Right kidney (tissue), 9 donors: ENCODE measurements at places on chromosomes 11 and 22.

- DNase-seq: no peak
These were observed 101.6 kb downstream of the NTM start for GRCh38 chr11:131471976-131472375.

DNA sequence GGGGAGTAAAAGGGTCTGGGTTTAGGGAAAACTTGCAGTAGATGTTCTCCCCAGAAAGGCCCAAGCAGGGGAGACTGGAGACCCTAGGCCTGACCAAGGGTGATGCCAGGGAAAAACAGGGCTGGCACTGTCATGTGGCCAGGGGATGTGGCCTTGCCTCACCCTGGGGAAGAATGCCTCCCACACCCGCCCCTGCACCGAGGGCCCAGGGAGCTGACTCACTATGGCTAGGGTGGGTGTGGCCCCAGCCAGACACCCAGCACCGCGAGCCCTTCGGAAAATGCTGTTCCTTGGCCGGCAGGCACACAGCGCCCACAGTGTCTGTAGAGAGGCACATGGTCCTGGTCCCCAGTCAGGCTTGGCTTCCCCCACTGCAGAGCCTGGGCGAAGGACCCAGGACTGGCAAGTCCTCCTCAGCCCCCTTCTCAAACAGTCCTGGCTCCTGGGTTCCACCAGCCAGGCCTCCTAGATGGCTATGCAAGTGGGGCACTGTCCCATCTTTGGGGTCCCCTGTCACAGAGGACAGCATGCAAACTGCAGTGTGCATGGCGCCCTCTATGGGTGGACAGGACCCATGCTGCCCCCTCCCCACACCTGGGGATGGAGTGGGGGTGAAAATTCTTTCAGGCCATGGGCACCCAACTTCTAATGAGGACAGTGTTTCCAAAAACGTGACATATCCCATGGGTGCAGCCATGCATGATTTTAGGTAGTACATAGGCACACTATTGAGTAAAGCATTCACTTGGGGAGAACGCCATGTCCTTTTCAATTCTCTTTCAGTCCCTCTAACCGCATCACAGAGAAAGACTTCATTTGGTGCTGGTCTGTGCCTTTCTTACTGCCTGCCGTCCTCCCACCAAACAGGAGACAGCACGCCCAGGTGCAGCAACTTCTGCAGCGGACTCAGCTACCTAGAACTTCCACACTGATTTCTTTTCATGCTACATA, 15.2 kb downstream of the TMPRSS5 start:
- no peak for DNase-seq

GRCh38 chr22:38748487-38749136, 7.2 kb downstream of the SUN2 start:
- no peak for DNase-seq

- no peak for DNase-seq
These were observed 2.9 kb downstream of the SYVN1 start for GRCh38 chr11:65131417-65131776.

DNA sequence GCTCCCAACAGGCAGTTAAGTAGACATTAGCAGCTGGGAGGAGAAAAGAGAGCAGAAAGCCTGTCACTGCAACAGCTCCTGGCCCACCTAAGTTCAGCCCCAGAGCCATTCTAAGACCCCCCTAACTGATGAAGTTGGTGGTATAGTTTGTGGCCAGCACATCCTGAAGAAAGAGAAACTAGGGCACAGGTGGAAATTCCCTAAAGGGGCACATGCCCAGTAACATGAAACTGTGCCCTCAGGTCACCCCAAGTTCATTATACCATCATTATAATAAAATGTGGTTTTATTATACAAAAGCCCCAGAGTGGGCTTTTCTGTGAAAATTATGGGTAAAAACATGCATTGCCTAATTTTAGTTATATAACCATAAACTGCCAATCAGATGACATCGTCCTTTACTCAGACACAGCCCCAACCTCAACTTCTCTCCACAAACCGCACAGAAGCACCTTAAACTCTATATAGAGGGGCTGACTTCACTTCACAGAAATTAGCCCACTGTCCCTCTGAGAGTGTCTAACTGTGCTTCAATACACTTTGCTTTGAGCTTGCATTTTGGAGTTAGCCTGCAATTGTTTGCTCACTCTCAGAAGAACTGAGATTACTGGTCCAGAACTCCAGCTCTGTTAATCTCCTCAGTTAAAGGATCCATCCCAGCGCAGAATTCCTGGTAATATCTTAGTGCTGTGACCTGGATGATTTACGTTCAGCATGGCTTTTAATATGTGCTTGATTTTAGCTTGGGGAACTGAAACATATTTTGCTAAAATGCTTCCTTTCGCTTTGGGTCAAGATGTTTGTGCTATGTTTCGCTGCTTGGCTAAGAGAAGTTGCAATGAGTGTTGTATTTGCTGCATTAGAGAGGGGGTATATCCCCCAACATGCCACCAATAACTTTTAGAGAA, 1.8 kb upstream of the APOL3 start:
- no peak for DNase-seq

- peak; percentile 28 for DNase-seq
These were observed 10.6 kb downstream of the PLET1 start for GRCh38 chr11:112249871-112250610.

DNA sequence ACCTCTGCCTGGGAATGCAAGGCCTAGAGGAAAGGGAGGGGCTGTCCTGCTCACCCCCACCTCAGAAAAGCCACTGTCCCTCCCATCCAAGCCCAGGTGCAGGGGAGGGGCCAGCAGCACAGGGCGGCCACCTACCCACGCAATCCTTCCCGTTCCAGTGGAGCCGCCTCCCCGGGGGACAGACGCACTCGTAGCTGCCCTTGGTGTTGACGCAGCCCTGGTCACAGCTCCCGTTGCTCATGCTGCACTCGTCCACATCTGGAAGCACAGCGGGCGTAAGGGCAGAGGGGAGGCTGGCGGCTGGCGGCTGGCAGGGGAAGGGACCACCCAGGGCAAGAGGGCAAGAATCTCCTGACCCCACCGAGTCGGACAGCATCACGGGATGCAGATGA, 40.3 kb upstream of the TTLL12 start:
- no peak for DNase-seq

DNA sequence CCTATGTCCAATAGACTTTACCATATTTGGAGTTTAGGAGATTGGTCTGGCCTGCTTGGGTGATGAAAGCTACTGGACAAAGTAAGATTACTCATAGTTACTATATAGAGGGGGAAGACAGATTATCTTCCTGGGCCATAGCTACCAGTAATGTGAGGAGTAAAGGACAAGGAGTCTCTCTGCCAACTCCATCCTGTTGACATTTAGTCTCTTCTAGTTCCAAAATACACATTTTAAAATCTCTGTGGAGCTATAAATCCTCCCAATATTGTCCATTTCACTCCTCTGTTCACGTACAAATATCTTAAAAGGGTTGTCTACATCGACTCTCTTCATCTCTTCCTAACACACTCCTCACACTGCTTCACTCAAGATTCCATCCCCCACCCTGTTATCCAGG, 1.1 kb upstream of the OR51D1 start:
- no peak for DNase-seq

DNA sequence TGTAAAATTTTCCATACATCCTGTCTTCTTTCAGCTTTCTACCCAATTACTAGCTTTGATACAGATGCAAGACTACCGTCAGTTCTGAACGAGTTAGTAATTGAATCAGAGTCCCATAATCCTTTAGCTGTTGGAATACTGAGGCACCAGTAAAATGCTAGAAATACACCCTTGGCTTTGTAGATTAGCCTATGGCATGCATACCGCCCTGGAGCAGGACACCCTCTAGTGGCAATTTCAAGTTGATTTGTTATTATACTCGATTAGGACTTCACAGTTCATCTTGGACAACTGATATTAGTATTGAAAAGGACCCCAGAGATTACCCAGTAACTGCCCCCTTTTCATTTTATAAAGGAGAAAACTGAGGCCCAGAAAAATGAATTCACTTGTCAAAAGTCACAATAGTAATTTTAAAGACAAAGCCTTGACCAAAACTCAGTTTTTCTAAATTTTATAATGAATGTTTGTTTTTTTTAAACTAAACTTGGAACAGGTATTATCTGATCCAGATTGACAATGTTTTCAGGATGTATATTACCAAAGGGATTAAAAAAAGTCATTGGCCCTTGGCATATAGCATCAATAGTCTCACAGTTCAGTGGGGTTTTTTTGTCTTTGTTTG, 72.6 kb downstream of the HIPK3 start:
- DNase-seq: no peak

DNA sequence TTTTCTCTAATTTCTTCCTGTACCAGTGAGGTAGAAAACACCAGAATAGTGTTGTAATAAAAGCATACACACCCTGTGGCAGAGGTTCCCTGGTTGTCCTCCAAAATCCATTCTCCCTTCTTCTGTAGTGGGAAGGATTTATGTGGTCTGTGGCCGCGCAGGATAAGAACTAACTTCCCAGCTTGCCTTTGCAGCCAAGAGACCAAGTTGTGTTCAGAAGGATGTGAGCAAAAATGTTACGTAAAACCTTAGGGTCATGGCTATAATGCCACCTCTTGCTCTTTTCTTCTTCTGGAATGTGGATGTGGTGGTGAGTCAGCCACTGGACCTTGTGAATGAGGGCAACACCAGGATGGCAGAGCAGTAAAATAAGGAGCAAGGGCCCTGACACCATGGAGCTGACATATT, 28.4 kb downstream of the CCDC90B start:
- no peak for DNase-seq

DNA sequence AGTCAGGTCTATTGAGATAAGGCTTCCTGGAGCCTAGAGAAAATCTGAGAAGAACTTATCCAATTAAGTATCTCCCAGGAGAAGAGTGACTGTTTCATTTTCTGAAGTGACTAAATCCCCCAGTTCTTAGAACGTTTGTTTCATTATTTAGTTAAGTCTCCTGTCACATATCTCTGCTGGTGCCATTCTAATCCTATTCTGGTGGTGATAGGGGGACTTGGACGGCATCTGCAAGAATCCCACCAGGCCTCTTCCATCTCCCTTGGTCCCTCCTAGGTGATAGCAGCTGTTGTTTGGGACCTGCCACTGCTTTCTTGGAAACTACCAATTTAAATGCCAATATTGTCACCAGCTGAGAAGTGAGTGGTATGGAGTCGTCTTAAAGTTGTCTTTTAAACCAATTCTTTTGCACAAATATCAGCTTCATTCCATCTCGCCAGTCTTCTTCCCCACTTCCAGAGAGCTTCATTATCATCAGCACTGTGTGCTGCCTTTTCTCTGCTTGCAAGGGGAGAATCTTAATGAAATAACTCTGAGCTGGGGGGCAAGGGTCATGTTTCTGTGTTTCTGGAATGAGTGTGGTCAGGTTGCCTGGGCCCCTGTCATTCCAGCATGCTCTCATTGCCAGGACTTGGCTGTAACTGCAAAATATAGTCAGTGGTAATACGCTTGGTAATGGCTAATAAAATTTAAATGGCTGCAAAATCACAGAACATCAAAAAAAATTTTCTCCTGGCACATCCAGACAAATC, 104.8 kb downstream of the LDLRAD3 start:
- no peak for DNase-seq

GRCh38 chr11:45097721-45098493, 48.5 kb upstream of the PRDM11 start:
- peak; percentile 62 for DNase-seq

- DNase-seq: no peak
These were observed 204.4 kb downstream of the ADAMTS15 start for GRCh38 chr11:130652671-130653335.

DNA sequence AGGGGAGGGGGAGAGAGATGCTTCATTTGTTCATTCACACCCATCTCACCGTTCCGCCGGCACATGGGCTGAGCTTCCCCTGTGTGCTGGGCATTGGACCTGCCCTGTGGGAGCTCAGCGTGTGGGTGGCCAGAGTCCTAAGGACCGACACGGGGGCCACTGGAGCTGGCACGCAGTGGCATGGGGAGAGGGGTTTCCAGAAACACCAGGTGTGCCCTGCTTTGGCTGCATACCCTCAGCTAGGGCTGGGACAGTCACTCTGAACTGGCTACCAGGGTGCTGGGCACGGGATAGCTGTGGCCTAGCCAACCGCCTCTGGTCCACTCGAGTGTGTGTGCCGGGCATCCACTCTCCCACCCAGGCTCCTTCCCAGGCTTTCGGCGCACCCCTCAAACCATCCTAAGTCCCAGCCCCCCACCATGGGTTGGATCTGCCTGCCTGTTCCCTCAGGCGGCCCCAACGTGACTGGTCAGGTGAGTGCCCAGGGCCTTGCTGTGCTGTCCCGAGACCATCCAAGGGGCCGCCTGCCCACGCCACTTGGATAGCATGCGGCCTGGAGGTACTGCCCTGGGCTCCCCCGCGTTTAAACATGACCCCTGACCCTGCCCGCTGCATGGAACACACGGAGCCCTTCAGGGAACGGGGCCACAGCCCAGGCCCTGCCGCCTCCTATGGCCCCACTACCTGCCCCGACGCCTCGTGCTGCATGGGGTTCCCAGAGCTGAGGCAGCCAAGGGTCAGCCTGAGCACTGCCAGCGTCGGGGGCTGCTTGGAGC, 51.6 kb upstream of the LINC01488 start:
- DNase-seq: no peak

DNA sequence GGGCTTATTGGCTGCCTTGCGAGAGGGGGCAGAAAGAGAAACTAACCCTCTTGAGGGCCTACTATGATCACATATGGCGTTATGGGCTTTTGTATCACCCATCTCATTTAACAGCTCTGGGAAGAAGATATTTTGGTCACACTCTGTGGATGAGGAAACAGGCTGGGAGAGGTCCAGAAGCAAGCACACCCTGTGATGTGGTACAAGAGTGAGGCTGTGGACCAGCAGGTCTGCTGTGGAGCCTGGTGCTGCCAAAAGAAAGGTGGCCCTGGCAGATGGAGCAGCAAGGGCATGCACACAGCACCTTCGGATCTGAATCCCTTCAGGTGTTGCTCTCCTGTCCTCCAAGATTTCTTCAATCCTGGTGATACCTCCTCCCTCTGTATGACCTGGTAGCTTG, 64.1 kb downstream of the KCNC1 start:
- no peak for DNase-seq

DNA sequence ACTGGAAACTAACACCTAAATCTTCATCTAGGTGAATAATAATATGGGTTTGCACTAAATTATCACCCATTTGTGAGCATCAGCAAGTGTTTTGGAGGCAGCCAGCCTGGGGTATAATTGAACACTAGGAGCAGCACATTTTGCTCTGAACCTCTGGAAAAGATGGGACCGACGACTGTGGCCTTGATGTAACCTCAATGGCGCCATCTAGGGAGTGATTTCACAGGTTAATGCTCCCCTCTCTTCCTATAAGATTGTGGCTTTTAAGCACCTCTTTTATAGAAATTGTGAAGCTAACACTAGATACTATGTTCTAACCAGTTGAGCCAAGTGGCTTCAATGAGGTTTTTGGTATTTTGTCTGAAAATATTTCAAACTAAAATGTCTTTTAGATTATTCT, 203.7 kb downstream of the NELL1 start:
- no peak for DNase-seq

- DNase-seq: no peak
These were observed 6.5 kb downstream of the ASPHD2 start for GRCh38 chr22:26435327-26436093.

GRCh38 chr11:108870373-108871020, 205.6 kb downstream of the DDX10 start:
- no peak for DNase-seq

GRCh38 chr22:36048911-36049677, 20.5 kb upstream of the RBFOX2 start:
- DNase-seq: no peak

GRCh38 chr11:106395716-106396349, 318.4 kb downstream of the AASDHPPT start:
- DNase-seq: no peak
